ENCODE measurements at places on chromosomes 13 and 19.

DNA sequence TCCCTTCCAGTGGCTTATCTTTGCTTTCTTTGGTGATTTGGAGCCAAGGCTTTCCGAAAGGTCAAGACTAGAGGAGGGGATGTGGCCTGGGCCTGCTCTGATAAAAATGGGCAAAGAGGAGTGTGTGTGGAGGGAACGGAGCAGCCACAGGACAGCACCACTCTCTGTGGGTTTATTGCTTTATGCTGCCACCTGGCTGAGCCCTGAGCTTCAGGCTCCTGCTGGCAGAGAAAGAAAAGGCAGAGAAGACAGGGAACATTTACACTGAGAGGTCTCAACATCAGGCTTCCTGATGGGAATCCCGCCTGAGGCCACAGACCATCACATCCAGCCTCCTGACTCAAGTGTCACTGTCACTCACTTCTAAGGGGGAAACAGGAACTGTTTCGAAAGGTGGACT is 9.2 kb upstream of the GSX1 start:
- no peak for DNase-seq

GRCh38 chr13:35449821-35450220 is 26.7 kb downstream of the MAB21L1 start:
- DNase-seq = no peak

DNA sequence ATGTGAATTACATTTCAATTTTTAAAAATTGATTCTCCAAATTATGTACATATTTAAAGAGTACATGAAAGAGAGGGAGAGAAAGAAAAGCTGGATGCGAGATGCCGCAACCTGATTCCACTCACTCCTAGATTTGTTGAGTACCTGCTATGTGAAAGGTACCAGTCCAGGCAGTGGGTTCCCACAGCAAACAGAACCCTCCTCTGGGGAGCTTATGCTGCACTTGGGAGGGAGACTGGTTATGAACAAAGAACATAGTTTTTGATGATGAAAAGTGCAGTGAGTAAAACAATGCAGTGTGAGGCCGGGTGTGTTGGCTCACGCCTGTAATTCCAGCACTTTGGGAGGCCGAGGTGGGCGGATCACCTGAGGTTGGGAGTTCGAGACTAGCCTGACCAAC is 43.4 kb downstream of the ACTN4 start:
- no peak for DNase-seq

GRCh38 chr19:48751845-48752495 is 471 bp downstream of the FUT1 start:
- no peak for DNase-seq

GRCh38 chr19:46967578-46968032 is 52.0 kb upstream of the NPAS1 start:
- DNase-seq = no peak

- no peak for DNase-seq
These were observed 19.7 kb downstream of the UBAC2 start for GRCh38 chr13:99220199-99220935.

- no peak for DNase-seq
These were observed 140.7 kb downstream of the TM9SF2 start for GRCh38 chr13:99642006-99642405.

- no peak for DNase-seq
These were observed 130.2 kb upstream of the MCF2L start for GRCh38 chr13:112838842-112839117.

- no peak for DNase-seq
These were observed 94.7 kb downstream of the MIPEP start for GRCh38 chr13:23794267-23795161.

DNA sequence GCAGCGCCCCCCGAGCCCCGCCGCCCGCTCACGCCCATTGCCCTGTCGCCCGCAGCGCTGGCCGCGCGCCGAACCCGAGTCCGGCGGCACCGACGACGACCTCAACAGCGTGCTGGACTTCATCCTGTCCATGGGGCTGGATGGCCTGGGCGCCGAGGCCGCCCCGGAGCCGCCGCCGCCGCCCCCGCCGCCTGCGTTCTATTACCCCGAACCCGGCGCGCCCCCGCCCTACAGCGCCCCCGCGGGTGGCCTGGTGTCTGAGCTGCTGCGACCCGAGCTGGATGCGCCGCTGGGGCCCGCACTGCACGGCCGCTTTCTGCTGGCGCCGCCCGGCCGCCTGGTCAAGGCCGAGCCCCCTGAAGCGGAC is 518 bp downstream of the KLF2 start:
- no peak for DNase-seq
